CD4-positive, alpha-beta T cell treated with Interleukin-12 subunit alpha and Interleukin-12 subunit beta, for 1 hour (primary cell): ENCODE measurements at places on chromosomes 7 and 10.

- no peak for DNase-seq
Observed at GRCh38 chr7:130515315-130516040, 23.6 kb downstream of the MEST start.

DNA sequence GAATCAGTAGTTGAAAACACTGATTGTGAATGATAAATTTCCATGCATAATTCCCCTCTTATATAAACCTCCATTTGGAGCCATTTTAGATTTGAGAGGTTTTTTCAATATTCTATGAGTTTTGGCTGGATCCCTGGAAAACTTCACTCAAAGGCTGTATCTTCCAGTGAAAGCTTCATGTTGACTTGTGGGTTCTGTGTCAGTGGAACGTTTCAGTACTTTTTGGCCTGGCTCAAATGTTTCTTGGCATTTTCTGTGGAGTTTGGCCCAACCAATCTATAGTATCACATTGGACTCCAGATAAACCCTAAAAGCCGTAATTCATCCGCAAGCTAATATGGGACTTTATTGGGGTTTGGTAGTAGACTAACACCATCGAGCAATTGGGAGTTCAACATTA is 172.6 kb upstream of the PRPS1L1 start:
- no peak for DNase-seq

DNA sequence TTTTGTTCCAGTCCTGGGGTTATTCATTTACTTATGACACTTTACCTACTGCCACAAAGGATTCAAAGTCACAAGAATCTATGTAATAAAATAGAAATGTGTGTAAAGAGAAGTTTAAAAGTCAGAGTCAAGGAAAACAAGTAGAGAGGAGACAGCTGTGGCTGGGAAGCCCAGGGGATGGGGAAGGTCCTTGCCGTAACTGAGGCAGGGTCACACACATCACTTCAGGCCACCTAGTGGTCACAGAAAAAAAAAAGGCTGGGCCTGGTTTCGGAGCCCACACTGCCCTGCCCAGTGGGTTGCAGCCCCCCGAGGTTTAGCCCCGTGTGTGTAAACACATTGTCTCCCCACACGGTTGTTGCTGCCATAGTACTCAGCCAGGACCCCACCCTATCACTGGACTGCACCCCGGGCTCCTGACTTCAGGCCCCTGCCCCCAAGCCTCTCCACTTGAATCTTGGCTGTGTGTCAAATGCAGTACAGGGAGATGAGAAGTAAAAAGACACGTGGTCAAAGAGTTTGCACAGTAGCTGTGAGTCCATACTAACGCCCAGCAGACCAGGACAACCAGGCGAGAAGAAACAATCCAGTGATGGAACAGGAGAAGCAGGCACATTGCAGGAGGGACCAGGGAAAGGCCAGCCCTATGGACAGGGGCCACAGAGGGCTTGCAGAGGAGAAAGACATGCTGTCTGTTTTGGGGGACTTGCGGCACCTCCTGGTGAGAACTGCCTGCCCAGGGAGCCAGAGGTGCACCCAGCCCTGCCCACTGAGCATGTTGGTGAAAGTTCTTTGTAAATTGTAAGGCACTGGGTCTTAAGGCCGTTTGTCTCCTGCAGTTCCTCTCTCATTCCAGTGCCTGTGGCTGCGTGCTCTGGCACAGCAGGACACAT is 91.4 kb upstream of the MACROH2A2 start:
- no peak for DNase-seq

DNA sequence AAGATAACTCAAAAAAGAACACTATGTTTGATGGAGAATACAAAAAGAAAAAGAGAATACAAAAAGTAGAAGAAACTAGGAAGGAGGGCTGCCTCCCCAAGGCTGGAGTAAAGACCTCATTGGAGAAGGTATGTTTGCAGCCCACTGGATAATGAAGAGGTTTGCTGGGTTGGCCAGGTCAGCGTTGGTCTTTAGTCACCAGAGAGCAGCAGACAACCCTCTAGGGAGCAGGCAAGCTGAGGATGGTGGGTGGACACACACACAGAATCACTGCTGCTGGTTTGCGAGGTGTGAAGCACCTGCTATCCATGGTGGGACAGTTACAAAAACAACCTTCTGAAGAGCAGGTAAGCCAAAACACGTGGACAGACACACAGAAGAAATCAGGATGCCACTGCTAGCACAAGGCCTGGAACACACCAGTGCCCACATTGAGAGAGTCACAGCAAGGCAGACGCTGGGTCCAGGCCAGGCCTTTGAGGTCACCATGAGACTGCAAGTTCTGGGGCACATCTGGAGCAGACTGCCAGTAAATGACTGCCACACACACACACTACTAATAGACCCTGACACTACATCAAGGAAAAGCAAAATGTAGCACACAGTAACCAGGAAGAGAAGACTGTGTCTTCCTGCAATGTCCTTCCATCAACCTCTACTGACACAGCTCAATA is 43.0 kb downstream of the MTERF1 start:
- no peak for DNase-seq

GRCh38 chr10:25530306-25530705 is 355.5 kb downstream of the GPR158 start:
- no peak for DNase-seq

- no peak for DNase-seq
Observed at GRCh38 chr10:131724891-131725580, 175.8 kb upstream of the PPP2R2D start.

DNA sequence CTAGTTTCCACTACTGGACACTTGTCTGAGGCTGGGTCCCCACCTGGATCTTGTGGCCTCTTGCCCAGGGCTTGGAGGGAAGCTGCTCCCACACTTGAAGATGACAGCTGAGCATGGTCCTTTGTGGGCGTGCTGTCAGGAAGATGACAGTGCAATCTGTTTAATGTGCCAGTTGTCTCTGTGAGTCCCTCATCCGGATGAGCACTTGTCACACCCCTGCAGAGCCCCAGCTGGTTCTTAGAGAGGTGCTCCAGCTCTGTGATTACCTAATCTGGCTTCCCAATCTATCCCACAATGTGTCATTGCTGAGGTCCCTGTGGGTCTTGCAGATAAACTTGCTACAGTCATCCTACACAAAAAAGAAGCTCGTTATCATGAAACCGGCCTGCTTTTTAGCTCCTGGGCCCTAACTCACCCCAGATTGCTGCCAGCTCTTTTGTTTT is 34.8 kb upstream of the CCSER2 start:
- no peak for DNase-seq

GRCh38 chr7:127798769-127799372 is 146.9 kb downstream of the SND1 start:
- DNase-seq, result no peak

DNA sequence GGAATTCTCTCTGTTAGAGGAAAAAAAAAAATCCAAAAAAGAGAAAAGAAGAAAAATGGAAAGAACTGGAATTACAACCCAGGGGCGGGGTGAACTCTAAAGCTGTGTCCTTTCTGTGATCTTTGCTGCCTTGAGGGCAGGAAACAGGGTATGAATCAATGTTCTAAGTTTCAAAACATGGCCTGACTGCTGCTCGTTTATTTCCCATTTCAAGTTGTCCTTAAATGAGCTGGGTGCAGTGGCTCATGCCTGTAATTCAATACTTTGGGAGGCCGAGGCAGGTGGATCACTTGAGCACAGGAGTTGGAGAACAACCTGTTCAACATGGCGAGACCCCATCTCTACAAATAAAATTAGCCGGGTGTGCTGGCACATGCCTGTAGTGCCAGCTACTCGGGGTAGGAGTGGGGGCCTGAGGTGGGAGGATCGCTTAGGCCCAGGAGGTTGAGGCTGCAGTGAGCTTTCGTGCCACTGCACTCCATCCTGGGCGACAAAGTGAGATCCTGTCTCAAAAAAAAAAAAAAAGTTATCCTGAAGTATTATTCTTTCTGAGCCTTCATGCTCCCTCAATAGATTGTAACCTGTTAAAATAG is 24.7 kb upstream of the TFAM start:
- DNase-seq, result no peak

DNA sequence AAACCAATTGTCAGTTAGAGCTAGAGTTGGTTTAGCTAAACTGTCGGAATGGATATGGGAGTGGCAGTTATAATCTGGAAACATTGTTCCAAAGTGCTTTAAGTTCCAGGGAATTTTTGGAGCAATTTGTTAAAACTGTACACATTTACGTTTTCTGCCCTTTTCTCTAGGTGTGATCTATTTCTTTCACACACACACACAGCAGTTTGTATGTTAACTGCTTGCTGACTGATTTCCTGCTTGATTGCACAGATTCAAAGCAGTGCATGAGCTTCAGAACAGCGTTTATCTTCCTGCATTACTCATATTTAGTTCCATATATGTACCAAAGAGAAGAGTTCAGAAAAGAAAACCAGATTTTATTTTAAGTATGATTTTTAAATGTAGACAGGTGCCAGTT is 57.9 kb downstream of the MGMT start:
- no peak for DNase-seq

DNA sequence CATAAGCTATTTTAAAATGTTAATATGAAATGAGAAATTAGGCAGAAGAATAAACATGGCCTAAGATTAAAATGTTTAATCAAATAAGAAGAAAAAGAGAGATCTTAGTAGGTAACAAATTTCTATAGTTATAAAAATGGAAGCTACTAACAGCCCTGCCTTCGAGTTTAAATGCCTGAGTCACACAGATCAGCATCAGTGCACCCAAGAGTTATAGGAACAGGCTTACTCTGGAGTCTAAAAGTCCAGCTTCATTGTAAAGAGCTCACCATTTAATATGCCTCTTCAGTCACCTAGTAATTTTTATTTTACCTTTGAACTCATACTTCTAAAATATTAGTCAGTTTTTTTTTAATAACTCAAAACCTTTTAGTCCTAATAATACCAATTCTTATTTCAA is 52.6 kb downstream of the BRI3 start:
- DNase-seq, result no peak

- DNase-seq, result no peak
Observed at GRCh38 chr7:108454674-108455550, 1.3 kb downstream of the NRCAM start.

DNA sequence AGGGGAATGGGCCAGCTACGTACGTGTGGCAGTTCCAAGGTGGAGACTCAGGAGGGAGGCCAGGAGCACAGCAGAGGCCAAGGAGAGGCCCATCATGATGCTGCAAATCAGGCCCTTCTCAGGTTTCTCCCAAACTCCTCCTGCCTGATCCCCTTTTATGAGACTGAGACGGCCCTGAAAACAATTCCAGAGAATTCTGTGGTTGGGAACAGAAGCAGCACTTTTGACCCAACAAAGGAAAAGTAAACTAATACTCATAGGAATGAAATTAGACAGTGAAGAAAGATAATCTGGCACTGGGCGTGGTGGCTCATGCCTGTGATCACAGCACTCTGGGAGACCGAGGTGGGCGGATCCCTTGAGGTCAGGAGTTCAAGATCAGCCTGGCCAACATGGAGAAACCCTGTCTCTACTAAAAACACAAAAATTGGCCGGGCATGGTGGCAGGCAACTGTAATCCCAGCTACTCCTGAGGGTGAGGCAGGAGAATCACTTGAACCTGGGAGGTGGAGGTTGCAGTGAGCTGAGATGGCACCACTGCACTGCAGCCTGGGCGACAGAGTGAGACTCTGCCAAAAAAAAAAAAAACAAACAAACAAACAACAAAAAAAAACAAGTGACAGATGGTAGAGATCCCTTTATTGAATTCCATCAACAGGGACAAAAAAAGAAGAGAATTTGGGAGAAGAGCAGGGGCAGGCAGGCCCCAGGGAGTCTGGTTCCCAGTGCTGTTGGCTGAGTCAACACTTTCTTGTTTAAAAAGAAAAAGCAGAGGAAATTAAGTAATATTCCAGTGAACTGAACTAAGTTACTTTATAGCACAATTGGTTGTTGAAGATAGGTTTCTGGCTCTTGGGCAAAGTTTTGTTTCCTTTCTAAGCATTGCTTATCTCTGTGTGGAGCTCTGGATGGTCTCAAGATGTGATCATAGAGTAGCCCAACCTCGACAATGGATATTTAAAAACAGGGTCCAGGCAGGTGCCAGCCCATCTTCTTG is at the start of gene CCL26:
Gene CCL26, minus strand, starts transcription at position 131 of the 997 bp plus-strand sequence. Its CDS starts 35 bp downstream, at position 96.
- DNase-seq, result no peak

- no peak for DNase-seq
Observed at GRCh38 chr10:30819341-30820181, 190.0 kb upstream of the LYZL2 start.

DNA sequence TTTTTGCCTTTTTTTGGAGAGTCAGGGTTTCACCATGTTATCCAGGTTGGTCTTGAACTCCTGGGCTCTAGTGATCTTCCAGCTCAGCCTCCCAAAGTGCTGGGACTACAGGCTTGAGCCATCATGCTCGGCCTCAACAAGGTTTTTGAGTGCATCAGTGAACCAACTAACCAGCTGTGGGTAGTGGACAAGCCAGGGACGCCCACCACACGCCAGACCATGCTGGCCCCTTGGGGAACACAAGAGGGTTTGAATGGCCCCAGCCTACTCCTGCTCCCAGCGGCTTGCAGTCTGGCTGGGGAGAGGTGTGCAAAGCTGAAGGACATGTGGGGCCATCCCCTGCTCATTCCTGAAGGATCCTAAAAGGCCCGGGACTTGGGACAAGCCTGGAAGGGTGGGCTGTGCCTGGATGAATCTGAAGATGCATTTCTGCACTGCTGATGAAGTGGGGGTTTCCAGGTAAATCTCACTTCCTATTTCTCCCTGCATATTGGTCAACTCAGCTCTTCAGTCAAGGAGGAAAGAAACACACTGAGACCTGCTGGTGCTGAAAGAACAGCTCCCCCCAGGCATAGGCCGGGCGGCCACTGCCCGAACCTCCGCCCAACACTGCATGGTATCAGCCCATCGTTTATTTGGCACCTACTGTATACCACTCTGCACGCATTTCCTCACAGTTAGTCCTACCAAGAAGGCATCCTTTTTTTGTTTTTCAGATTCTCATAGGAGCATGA is 6.9 kb downstream of the MMD2 start:
- no peak for DNase-seq

- no peak for DNase-seq
Observed at GRCh38 chr7:21939136-21939857, 6.4 kb downstream of the CDCA7L start.

GRCh38 chr10:116098411-116099022 is 174.5 kb downstream of the GFRA1 start:
- no peak for DNase-seq

DNA sequence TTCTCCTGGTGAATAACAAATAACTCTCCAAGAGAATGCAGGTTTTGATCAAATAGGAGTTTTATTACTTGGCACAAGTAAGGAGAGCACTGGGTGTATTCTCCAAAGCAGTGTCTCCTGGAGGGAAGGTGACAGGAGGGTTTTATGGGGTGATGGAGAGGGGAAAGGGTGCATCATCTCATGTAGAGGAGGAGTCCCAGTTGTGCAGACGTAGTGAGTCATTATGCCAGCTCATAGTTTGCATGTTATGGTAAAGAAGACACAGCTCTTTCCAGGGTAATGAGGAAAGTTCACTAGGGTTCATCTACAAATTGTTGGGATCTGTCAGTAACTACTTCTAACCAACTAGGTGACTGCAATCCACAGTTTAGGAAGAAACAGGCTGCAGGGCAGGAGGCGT is 347.9 kb upstream of the MEOX2 start:
- no peak for DNase-seq

- no peak for DNase-seq
Observed at GRCh38 chr10:101545898-101546297, 42.2 kb downstream of the POLL start.

- DNase-seq, result no peak
Observed at GRCh38 chr7:30526163-30526562, 21.5 kb upstream of the GGCT start.
